ENCODE measurements at places on chromosomes 2 and 18.
A peak's percentile ranks its signal among the peaks of the same experiment; 100 is the strongest.

DNA sequence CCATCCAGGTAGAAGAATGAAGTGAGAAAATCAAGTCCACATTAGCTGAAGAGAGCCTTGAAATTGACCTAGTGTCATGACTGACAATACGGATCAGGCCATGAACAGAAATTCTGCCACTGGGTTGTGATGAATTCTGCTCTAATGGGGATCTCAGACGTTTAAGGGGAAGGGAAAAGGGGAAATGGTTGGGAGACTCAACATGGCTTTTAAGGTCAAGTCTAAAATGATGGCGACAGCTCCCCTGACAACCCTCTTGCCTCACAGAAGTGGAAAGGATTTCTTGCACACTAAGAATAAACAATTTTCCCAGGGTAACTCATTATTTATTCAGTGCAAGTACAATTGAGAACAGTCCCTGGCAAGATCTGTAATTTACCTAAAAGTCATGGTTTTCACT, 302.5 kb upstream of the ACVR2A start:
- no peak for DNase-seq

GRCh38 chr2:173264603-173265366, 89.9 kb upstream of the CDCA7 start:
- DNase-seq: peak; percentile 23

DNA sequence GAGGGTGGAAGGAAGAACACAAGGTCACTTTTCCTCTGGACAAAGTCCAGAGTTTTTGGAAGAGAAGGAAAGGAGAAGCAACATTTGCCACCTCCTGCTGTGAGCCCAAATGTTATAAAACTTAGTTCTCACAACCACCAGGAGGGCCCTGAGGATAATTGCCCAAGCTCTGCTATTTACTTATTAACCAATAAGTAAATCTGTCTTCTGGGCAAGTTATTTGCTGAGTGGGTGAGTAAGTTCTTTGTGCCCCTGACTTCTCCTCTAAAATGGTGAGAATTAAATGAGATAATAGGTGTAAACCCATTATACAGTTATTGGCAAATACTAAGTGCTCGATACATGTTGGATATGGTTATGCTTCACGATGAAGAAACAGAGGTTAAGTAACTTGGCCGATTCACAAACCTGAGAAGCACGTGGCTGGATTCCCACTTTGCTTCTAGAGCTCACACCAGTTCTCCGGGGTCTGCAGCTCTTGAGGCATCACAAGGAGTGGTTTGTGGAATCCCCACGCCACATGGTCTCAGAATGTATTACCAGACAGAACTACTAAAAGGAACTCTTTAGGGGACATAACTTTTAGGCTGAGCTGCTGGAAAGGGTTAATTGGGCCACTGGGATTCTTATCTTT, 164.1 kb downstream of the MYCN start:
- DNase-seq: peak; percentile 63

DNA sequence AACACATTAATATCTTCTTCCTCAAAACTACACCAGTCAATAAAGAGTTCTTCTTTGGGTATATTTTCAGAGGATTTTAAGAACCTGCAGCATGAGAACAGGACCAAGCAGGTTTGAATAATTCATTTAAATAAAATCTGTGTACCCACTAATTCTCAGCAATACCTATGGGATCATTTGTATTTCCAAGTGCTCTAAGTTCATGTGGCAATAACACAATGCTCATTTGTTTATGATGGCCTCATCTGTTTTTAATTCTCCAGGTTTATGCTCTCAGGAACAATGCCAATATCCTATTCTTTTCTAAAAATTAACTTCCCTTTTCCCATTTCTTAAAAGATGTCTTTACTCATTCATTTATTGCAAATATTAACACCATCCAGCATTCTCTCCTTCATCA, 264.7 kb downstream of the METTL4 start:
- no peak for DNase-seq

GRCh38 chr2:237572742-237573101, 6.3 kb downstream of the PRLH start:
- DNase-seq: no peak
